ENCODE measurements at places on chromosomes 2 and 18. TPM values are rescaled to one million over a fixed set of nuclear protein-coding genes. Genes with fewer than 3 reads are reported as not detected.

Gene MROH2A
- not detected for total RNA-seq

Gene SLC16A14
- 5.6 TPM for total RNA-seq

Gene FSIP2
- 0.26 TPM for total RNA-seq

Gene GLI2
- total RNA-seq, result 3.3 TPM

Gene SPHKAP
- total RNA-seq, result not detected

Gene TFCP2L1
- not detected for total RNA-seq

Gene CCDC102B
- 35.3 TPM for total RNA-seq

Gene SERPINB13
- not detected for total RNA-seq

Gene TP53I3
- total RNA-seq, result 47.3 TPM

Gene CHRNA1
- 0.33 TPM for total RNA-seq

Gene ATG16L1
- 27.2 TPM for total RNA-seq

Gene IL18R1
- total RNA-seq, result 5.4 TPM

Gene USP14
- 21.5 TPM for total RNA-seq

Gene CLEC4F
- total RNA-seq, result not detected

Gene GRHL1
- 0.77 TPM for total RNA-seq

Gene PIEZO2
- 6.6 TPM for total RNA-seq

Gene MALL
- 3.1 TPM for total RNA-seq

Gene DOK6
- 4.0 TPM for total RNA-seq

Gene LONRF2
- under 0.01 TPM for total RNA-seq

Gene KCNE4
- total RNA-seq, result 11.0 TPM

Gene ICA1L
- 4.6 TPM for total RNA-seq

Gene AGXT
- total RNA-seq, result not detected

Gene ERLEC1
- 87.7 TPM for total RNA-seq

Gene EN1
- total RNA-seq, result under 0.01 TPM

Gene KIAA2012
- under 0.01 TPM for total RNA-seq

Gene PTCD3
- 68.1 TPM for total RNA-seq

Gene RPS27A
- 679 TPM for total RNA-seq

Gene ENOSF1
- total RNA-seq, result 23.3 TPM

Gene C2orf69
- total RNA-seq, result 13.2 TPM

Gene RRM2
- total RNA-seq, result 1.5 TPM

Gene CRYGD
- not detected for total RNA-seq

Gene MYL1
- total RNA-seq, result not detected

Data from fibroblast of lung (primary cell).